ENCODE measurements at places on chromosomes 2 and 18.

DNA sequence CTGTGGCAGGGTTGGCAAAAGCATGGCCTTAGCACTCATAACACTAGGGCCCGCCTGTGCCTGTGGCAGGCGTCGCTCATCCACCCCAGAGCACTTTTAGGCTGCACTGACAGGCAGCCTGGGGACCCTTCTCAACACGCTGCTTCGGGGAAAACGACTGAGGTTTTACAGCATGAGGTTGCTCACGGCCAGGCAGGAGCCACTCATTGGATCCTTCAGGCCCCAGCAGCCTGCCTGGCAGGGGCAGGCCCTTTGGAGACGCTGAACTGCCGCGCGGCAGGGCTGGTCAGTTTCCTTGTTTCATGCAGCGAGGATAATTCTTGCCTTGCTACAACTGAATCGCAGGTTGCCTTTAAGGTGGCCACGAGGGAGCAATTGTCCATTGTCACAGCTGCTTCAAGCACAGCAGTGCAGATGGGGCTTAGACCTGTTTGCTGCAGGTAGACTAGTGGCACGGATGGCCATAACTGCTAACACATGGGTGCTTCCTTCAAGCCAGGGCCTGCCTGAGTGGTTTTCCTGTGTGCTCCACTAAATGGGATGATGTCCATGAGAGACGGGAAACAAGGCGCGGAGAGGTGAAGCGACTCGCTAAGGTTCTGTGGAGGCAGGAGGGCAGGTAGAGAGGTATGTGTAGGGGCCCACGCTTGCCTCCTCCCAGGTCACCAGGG, 49.9 kb upstream of the HS6ST1 start:
- DNase-seq = no peak

GRCh38 chr2:41806286-41806685, 241.5 kb upstream of the PKDCC start:
- DNase-seq = no peak

GRCh38 chr18:55920063-55920462, 332.1 kb upstream of the TCF4 start:
- DNase-seq = no peak

- peak; percentile 54 for DNase-seq
Observed at GRCh38 chr2:17851731-17852585, 26.5 kb upstream of the KCNS3 start.

GRCh38 chr2:122129399-122129798, 373.9 kb downstream of the TSN start:
- no peak for DNase-seq

- DNase-seq = no peak
Observed at GRCh38 chr2:55620123-55620779, 2.8 kb upstream of the PPP4R3B start.

DNA sequence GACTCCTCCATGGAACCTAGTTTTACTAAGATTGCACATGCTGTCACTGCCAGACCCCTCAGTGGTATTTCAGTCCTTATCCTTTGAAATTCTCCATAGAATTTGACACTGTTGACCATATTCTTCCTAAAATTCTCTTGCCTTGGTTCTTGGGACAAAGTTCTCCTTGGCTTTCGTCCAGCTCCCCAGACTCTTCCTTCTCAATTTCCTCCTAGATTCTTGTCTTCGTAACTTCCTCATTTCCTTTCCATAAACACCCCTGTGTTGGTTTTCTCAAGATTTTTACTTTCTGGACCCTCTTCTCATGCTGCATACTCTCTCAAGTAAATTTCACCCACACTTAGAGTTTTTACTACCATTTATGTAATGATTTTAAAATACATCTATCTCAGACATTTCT, 96.6 kb upstream of the TWSG1 start:
- DNase-seq = no peak
